ENCODE measurements at places on chromosomes 16 and 17.

DNA sequence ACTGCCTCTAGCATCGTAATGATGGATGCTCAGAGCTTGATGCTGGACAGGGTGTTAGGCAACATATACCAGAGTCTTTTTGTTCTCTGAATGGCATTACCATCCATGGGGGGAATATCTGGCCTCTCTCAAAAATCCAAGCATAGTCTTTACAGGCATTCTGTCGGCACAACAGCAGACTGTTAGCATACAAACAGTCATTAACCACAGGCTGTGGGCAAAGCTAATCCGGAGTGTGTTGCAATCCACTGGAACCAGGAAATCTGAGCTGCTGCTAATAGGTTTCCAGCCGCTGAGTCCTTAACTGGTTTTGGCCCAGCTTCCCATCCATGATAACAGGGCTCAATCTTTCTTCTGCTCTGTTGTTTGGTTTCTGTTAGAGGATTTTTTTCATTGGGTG is 371.9 kb downstream of the HS3ST3B1 start:
- no peak for DNase-seq

DNA sequence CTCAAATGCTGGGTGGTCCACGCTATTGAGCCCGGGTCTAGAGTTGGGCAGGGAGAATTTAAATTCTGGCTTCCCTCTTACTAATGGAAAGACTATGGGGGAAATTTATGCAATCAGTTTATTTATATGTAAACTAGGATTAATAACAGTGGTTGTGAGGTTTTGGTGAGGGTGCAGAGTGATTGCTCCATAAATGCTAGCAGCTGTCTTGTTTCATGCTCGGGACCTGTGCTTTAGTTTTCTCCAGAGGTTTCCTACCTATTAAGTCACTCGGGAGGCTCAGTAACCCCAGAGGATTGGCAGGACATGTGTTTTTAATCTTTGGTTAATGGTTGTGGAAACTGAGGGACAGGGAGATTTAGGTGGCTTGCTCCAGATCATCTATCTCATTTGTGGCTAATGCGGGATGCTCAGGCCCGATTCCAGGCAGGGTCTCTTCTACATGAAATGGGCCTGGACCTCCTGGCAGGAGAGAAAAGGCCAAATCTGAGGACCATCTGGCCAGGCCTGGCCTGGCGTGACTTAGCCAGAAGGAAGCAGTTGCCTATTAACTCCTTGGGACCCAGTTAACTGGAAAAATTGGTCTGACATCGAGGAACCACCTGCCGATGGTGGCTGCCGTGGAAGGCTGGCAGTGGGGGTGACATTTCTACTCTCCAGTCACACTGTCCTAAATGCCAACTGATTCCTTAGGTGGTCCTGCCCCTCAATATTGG is 2.1 kb downstream of the PRCD start:
- no peak for DNase-seq

DNA sequence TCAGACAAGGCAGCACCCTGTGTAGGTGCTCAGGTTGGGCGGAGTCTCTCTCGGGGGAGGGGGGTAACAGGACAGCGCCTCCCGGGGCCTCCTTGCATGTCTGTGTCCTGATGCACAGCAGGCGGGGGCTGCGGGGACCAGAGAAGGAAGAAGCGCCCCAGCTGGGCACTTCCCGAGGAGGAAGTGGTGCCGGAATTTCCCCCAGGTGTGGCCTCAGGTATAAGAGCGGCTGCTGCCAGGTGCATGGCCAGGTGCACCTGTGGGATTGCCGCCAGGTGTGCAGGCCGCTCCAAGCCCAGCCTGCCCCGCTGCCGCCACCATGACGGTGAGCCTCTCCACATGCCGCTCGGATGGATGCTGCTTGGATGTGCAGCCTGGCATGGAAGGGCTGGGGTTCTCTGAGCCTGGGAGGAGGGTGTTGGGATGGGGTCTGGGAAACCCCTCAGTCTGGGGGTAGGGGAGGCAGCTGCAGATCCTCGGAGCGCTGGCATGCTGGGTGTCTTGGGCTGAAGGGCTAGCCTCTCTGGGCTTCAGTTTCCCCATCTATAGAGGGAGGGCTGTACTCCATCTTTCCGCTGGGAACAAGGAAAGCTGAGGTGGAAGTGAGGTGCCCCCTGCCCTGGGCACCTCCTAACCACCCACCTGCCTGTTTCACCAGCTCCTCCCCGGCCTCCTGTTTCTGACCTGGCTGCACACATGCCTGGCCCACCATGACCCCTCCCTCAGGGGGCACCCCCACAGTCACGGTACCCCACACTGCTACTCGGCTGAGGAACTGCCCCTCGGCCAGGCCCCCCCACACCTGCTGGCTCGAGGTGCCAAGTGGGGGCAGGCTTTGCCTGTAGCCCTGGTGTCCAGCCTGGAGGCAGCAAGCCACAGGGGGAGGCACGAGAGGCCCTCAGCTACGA is at the start of gene IL17C:
IL17C (plus strand) TSS at position 250 of the 908 bp plus-strand sequence; CDS start at position 320, 70 bp downstream.
- DNase-seq = no peak

GRCh38 chr16:4610011-4611005 is 4.4 kb downstream of the UBALD1 start:
- DNase-seq = no peak

DNA sequence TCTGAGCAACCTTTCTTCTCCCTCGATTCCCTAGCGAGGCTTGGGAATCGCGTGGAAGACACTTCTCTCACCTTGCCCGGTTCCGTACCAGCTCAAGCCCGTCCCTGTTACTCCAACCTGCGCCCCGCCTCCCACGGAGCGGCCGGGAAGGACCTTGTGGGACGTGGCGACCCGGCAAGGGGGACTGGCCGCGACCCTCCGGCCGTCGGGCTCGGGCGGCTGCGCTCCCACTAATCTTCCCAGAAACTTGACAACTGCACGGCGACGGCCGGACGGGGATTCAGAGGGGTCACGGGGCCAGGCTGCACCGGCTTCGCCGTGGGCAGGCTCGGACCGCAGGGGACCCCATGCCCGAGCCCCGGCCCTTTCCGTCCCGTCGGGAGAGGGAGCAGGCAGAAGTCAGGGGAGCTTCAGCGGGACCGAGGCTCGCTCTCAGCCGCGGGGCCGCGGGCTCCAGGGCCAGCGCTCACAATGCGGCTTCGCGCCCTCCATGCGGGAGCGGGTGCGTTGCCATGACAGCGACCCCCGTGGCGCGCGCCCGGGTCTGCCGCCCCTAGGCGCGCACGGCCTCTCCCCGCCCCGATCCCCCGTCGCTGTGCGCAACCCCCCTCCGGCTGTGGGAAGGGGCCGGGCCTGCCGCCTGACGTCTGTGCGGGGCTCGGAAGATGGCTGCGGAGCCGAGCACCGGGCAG is at the start of gene SGSM2:
SGSM2 (plus strand) TSS at position 650 of the 692 bp plus-strand sequence. CDS start 188 bp downstream, outside the sequence.
- DNase-seq = no peak

GRCh38 chr17:10702574-10702973 is 5.2 kb downstream of the ADPRM start:
- DNase-seq = no peak

- no peak for DNase-seq
Observed at GRCh38 chr17:55325406-55325805, 60.6 kb downstream of the HLF start.

- DNase-seq = no peak
Observed at GRCh38 chr16:27152121-27152520, 51.2 kb upstream of the KDM8 start.

DNA sequence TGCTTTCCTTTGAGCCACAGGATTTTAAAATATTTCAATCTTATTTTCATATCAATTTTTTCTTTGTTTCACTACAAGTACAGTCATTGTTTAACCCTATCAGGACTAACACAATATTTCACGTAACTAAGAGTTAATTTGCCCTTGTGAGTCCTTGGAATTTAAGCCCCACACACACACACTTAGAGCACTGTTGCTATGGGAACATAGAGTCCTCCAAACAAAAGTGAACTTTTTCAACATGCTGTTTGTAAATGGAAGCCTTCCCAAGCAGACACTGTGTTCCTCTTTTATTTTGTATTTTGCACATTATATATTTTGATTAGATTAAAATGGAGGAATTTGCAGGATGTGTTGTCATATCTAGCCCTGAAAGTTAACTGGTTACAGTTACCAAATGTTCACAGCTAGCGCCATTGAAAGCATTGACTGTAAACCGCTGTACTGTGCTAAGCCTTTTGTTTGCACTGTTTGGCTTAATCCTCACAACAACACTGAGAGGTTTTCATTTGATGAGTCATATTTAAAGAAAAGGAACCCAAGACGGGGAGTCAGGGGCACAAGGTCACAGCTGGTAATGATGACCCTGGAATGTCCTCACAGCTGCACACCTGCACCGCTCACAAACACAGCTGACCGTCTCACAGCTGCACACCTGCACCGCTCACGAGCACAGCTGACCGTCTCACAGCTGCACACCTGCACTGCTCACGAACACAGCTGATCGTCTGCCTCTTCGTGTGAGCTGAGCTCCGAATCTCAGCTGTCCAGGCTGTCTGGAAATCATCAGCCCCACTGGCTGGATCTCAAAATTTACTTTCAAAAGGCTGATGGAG is 6.3 kb downstream of the HSBP1 start:
- no peak for DNase-seq

- no peak for DNase-seq
Observed at GRCh38 chr16:58435779-58436178, 43.5 kb downstream of the GINS3 start.

DNA sequence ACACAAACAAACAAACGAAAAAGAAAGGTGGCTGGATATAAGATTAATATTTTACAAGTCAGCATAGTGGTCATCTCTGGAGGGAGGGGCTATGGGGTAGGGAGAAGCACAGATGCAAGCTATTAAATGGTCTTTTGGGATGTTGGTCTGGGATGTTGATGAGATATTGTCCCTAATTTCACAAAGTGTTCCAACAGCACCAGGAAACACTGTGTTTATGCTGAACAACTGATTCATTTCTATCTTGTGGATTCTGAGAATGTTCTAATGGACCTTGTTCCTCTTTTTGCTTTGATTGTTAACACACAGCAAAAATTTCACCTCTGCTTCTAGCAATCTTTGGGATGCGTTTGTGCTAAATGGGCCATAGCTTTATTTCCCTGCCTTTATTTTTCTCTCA is 9.7 kb downstream of the PECAM1 start:
- no peak for DNase-seq

GRCh38 chr16:75402821-75403475 is 30.4 kb downstream of the CFDP1 start:
- no peak for DNase-seq

DNA sequence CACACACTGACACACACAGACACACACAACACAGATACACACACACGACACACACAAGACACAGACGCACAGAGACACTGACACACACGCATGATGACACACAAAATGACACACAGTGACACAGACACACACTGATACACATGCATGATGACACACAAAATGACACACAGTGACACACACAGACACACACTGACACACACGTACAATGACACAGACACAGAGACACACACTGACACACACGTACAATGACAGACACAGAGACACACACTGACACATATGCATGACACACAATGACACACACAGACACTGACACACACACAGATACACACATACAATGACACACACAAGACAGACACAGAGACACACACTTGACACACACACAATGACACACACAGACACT is 10.3 kb downstream of the CACNG1 start:
- DNase-seq = no peak

GRCh38 chr16:85057948-85058347 is 30.4 kb downstream of the KIAA0513 start:
- no peak for DNase-seq

- no peak for DNase-seq
Observed at GRCh38 chr17:3554440-3554839, 3.2 kb downstream of the TRPV3 start.

- DNase-seq = no peak
Observed at GRCh38 chr16:2792940-2793339, 5.3 kb upstream of the PRSS41 start.

DNA sequence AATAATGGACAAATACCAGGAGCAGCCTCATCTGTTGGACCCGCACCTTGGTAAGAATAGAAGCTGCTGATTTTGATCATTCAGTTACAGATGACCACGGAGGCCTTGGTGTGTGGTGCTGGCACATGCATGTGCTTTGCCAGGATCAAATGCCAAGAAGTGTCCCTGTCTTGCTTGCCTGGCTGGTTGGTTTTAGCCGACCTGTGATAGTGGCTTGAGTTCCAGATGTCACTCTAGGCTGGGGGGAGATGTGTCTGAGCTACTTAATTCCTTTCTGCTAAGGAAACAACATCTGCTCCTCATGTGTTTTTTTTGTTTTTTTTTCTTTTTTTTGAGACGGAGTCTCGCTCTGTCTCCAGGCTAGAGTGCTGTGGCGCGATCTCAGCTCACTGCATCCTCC is 4.3 kb downstream of the TBCD start:
- no peak for DNase-seq

GRCh38 chr16:53457670-53458069 is 23.4 kb downstream of the RBL2 start:
- no peak for DNase-seq

DNA sequence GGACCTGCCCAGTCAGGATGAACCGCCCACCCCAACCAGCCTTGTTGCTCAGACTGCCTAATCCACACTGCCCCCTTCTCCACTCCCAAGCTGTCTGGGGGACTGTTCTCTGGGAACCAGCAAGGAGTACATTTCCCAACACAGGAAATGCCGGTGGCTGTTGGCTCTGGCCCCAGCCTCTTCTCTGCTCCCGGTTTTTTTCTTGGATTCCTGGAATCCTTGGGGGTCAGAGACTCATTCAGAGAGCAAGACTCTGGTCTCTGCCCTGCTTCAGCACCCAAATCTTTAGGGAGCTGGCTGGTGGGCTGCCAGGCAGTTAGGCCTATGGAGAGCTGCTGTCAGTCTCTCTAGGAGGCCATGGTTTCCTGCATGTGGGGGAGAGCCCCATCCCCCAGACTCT is 10.8 kb upstream of the MTMR4 start:
- peak; percentile 61 for DNase-seq

GRCh38 chr17:30041551-30041950 is 75.1 kb upstream of the NSRP1 start:
- DNase-seq = no peak

DNA sequence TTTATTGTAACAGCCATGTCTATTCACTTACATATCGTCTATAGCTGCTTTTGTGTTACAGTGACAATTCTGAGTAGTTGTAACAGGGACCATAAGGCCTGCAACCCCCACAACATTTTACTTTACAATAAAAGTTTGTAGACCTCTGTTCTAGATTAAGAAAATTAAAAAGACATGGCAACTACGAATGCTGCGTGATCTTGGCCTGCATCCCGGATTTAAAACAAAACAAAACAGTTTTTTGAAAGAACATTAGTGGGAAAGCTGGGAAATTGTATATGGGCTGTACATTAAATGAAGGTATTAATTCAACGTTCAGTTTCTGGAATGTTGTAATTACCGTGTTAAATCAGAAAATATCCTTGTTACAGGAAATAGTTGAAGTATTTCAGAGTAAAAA is 64.1 kb downstream of the RMI2 start:
- no peak for DNase-seq

GRCh38 chr16:80751167-80751566 is 53.2 kb downstream of the CDYL2 start:
- no peak for DNase-seq

DNA sequence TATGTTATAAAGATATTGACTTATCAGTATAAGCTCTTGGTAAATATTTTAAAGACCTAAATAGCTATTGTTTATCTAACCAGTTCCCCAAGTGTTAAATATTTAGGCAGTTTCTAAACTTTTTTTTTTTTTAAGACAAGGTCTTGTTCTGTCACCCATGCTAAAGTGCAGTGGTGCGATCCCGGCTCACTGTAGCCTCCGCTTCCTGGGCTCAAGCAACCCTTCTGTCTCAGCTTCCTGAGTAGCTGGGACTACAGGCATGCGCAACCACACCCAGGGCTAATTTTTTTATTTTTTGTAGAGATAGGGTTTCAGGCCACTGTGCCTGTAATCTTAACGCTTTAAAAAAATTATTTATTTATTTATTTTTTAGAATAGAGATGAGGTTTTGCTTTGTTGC is 43.5 kb downstream of the SNX29 start:
- DNase-seq = no peak
